ENCODE measurements at places on chromosomes 1 and 21.

- no peak for DNase-seq
Observed at GRCh38 chr1:246577720-246578106, 11.5 kb downstream of the CNST start.

DNA sequence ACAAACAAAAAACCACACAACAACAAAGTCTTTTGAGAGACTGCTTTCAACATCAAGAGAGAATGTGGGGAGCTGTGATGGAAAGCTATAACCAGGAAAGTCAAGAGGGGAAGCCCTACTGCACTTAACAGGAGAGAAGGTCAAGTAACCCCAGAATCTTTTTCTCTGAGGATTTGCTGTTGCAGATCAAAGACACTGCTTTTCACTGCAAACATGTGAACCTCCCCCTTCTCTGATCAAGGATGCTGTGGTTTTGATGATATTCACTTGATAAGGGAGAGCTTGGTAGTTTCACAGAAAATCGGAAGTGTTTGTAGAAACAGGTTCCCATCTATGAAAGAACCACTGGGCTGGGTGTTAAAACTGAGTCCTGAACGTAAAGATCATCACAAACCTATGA, 4.8 kb downstream of the ETV3 start:
- DNase-seq: no peak

DNA sequence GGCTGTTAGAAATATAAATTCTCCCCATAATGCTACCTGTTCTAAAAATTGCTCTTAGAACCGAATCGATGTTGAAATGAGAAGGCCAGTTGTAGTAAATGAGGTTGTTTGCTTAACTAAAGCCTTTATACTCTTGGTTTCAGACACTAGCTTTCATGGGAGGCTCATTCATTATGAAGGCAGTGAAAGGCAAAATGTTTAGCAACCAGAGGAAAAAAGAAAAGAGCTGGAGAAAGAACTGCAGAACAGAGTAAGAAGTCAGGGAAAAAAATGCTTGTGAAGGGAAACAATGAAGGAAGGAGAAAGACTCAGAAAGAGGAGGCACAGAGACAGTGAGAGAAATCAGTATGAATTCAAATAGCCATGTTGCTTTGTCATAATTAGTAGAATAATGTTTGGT, 128.2 kb downstream of the ATP5PO start:
- no peak for DNase-seq

GRCh38 chr1:11731691-11732283, 4.1 kb upstream of the AGTRAP start:
- no peak for DNase-seq

- no peak for DNase-seq
Observed at GRCh38 chr1:31145648-31146047, 80.1 kb upstream of the PUM1 start.

GRCh38 chr21:42417533-42417932, 13.8 kb downstream of the UBASH3A start:
- DNase-seq: no peak

DNA sequence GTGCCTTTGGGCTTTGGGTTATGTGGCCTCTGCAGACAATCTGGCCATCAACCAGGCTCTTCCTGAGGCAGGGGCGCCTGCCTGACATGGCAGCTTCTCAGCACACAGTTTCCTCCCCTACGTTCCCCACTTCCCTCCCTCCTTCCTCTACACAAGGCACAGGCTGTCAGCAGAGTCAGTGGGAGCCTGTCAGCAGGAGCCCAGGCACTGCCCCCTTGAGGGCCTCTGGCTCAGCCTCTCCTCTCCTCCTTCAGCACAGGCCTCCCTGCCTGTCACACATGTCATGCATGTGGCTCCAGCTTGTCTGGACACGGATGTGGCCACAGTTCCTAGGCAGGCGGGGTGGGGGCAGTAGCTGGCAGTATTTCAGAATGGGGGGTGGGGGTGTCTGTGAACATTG, 52.2 kb upstream of the ARTN start:
- DNase-seq: no peak

DNA sequence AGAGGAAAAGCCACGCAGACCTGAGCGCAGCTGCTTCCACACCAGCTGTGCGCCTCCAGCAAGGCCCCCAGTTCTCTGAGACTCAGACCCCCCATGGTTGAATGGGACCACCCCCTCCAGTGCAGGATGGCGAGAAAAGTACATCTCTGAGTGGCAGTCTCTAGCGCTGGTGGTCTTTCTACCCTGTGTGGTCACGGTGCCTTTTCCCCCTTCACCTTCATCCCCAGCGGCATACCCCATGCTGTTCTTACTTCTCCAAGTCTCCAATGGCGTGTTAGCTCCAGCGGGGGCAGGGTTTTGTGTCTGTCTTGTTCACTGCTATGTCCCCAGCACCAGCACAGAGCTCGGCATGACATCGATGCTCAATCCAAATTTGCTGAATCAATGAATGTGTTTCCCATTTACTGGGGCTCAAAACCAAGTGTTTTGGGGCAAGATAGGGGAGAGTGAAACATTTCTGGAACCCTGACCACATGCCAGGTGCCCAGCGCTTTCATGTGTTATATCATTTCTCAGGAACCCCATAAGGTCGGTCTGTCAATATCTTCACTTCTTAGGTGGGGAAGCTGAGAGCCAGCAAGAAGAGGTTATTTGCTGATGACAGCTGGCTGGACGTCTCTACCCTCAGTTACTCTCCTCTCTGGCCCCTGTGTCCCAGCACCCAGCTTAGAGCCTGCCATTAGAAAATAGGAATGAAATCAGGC, 959 bp upstream of the SDC3 start:
- no peak for DNase-seq

- DNase-seq: no peak
Observed at GRCh38 chr1:213572912-213573647, 414.7 kb upstream of the PROX1 start.

GRCh38 chr1:4175566-4176405, 275.7 kb upstream of the C1orf174 start:
- DNase-seq: no peak

Data from stimulated activated CD8-positive, alpha-beta memory T cell treated with anti-CD3 and anti-CD28 coated beads, Interleukin-7, amount 100 ng/mL, for 24 hours (primary cell).